ENCODE measurements at places on chromosomes 2 and 18.

GRCh38 chr2:230343747-230344146 lies 16.8 kb downstream of the SP140L start:
- no peak for DNase-seq

DNA sequence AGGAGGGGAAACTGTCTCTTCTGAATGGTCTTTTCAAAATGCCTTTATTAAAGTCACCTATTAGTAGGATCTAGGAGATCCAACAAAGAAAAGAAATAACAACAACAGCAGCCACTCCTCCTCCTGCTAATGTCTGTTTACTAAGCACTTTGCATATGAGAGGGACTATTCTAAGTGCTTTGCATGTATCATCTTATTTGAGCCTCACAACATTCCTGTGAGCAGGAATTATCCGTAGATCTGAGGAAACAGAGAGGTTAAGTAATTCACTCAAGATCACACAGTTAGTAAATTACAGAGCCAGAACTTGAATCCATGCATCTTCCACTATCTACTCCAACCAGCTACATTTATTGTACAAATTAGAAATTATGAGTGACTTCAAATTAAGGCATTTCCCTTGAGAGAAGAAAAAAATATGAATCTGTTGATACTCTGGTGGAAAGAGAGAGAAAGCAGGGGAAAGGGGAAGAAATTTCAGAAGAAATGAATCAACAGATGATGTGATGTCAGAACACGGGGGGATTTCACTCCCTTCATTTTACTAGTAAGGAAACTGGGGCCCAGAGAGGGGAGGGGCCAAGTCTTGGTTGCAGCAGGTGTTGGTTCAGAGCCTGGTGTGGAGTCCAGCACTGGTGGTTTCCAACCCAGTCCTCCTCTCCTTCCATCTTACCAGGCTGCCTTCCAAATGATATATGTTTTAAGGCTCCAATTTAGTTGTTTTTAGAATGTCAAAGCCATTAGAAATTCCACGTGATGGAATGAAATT lies 49.7 kb downstream of the TSN start:
- DNase-seq, result no peak

- DNase-seq, result no peak
These were observed 35.5 kb upstream of the TTR start for GRCh38 chr18:31555971-31556747.

DNA sequence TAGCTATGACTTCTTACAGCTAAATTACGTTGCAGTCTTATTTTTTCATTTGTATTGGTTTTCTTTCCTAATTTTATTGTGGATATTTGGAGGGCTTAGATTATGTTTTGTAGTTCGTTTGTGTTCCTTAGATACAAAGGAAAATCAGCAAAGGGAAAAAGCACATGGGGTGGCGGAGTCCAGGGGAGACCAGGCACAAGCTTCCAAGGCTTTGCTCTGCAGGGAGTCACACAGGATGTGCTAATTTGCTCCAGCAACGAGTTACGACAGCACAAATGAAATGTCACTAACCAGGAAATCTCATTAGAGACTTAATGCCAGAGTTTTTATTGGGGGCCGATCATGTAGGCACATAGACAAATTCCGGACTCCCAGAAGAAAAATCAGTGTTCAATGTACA lies 60.5 kb upstream of the CABYR start:
- DNase-seq, result no peak

- DNase-seq, result no peak
These were observed 69.9 kb downstream of the SH3BP4 start for GRCh38 chr2:235021752-235022151.

- no peak for DNase-seq
These were observed 4.7 kb upstream of the CXCR4 start for GRCh38 chr2:136122661-136123060.
